Activated CD4-positive, alpha-beta T cell treated with anti-CD3 and anti-CD28 coated beads for 48 hours (primary cell): ENCODE measurements at places on chromosomes 2 and 18.
A peak's percentile ranks its signal among the peaks of the same experiment; 100 is the strongest.

DNA sequence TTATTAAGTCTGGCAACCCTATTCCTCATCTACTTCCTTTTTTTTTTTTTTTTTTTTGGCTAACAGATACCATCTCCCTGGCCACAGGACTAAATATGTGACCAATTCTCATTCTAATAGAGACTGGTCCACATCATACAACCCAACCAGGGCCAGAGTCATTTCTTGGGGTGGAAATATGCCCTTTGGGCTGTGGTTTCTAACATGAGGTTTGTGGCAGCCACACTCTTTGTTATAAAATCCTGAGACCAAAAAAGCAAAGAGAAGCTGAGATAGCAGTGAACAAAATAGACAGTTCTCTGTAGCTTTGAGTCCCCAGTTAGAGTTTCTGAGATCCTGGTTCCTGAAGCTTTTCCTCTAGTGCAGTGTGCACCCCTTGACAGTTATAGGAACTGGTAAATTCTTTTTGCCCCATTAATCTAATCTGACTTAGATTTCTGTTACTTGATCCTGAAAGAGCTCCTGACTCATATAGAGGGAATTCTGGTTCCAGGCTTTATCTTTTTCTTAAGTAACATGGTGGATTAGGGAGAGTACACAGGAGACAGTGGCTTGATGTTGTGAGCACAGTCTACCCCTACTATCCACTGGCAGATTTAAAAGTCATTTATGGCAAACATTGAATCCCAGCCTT is 86.8 kb downstream of the MAIP1 start:
- DNase-seq = no peak

- DNase-seq = no peak
These were observed 6.2 kb downstream of the IMPA2 start for GRCh38 chr18:11987527-11987926.

DNA sequence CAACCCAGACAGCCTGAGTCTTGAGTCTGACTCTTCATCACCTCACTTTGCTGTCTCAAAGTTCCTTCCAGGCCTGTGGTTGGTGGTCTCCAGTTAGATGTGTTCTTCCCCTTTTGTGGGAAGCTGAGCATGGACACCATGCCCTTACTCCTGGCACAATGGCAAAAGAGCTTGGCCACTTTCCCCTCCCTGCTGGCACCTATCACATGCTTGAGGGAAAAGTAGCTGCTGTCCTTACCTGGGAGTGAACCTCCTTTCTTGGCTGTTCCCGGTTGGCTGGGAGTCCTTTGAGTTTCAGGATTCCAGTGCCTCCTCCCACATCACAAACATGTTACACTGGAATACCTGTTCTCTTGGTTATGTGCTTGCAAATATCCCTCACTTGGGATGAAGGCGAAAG is 97.8 kb downstream of the GATA6 start:
- DNase-seq = no peak

DNA sequence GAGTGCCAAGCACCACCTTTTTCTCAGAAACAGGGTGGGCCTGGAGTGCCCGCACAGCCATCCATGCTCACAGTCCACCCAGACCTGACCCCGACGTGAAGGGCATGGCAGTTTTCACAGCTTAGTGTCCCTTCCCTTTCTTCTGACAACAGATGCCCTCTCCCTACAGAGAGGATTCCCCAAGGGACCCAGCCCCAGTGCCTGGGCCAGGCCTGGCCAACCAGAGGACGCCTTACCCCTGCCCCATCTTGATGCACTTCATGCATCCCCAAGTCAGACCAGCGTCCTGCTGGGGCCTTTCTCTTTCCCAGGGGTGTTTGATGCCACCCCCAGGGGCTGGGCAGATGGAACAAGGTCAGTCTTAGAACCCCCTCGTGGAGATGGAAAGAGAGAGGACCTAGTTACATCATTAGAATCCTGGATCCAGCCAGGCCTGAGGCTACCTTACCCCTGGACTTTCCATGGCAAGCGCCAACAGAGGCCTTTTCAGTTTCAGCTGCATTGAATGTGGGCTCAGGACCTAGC is 3.8 kb downstream of the ANKMY1 start:
- no peak for DNase-seq

- no peak for DNase-seq
These were observed 294.0 kb downstream of the DSC3 start for GRCh38 chr18:30748541-30748940.

- peak; percentile 22 for DNase-seq
These were observed 30.0 kb downstream of the RNF125 start for GRCh38 chr18:32048507-32049091.

DNA sequence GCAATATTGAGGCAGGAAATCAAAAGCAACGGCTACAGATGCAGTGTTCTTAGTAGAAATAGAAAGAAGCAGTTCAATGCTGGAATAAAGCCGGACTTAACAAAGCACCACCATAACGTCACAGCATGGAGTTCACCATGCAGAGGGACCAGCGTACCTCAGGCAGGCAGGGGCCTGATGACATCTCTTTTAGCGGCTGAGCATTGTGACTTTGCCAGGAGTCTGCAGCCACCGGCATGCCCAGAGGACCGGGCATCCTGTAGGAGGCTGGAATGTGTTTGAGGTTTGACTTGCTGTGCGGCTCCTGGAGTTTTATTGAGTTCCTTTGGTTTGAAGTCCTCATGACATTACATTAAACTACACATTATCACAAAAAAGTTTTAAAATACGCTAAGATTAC is 139.8 kb downstream of the UXS1 start:
- DNase-seq = no peak

- DNase-seq = no peak
These were observed 5.0 kb upstream of the MRPL19 start for GRCh38 chr2:75641587-75641986.

DNA sequence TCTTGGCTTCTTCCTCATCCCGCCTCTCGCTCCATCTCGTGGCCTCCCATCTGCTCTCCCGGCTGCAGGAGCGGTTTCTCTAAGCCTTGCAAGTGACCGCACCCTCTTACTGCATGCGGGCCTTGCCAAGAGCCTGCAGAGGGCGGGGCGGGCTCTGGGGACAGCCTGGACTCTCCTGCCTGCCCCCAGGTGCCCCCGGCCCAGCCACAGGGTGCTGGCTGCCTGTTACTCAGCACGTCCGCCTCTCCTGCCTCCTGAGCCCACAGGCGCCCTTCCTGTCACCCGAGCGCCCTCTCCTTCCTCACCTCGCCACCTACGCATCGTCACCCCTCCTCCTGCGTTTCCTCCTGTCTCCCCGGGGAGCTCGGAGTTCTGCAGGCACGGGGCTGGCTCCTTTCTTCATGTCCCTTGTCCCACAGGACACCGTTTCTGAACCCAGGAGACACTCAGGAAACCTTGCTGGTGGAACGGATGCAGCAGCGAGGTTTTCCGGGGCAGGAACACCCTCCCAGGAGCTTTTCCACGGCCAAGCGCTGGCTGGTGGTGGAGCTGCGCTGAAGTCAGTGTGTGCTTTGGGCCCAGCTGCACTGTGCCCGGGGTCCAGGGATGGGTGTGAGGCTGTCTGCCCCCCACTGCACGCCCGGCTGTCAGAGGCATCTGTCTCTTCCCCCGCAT is 28.5 kb downstream of the HPCAL1 start:
- DNase-seq = peak; percentile 87

- DNase-seq = no peak
These were observed 26.0 kb upstream of the MEIS1 start for GRCh38 chr2:66408905-66409304.

- no peak for DNase-seq
These were observed 146.7 kb upstream of the SMIM21 start for GRCh38 chr18:75574187-75574586.

GRCh38 chr2:127425540-127426490 is 7.6 kb downstream of the PROC start:
- no peak for DNase-seq

GRCh38 chr2:239052798-239053665 is 205.1 kb downstream of the TWIST2 start:
- DNase-seq = no peak

GRCh38 chr2:18401471-18401870 is 159.0 kb downstream of the RDH14 start:
- no peak for DNase-seq

- DNase-seq = no peak
These were observed 124.8 kb upstream of the NYAP2 start for GRCh38 chr2:225274751-225275150.

GRCh38 chr2:240286596-240286995 is 146.1 kb upstream of the OTOS start:
- DNase-seq = no peak

DNA sequence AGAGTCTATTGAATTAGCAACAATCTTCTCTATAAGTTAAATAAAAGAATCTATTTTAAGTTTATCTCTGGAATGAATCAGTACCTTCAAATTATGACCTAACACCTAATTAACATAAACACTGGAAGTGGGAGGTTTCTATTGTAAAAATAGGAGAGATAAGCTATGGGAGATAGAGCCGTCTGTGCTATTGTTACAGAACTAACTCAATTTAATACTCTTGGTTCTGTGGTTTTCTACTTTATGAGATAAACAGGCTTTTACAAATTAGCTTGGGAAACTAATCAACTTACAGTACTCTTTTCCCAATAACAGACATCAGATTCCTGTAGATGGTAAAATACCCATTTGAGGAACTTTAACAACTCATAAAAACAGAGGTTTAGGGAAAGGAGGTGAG is 25.6 kb upstream of the STAT1 start:
- no peak for DNase-seq

DNA sequence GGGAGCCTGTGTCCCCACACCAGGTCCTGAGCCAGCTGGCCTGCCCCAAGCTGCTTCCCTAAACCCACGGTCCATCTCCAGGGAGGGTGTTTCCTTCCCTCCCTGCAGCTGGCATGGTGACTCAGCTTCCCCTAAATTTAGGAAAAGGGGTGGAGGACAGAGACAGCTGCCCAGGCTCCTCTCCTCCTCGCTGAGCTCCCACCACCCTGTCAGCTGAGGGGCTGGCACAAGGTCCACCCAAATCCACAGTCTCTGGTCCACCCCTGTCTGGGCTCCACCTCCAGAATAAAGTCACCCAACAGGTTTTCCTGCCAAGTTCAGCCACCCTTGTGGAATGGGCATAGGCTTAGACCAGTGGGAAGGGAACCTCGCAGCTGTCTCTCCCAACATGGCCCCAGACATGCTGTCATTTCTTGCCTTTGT is 156.5 kb downstream of the TNS1 start:
- no peak for DNase-seq

DNA sequence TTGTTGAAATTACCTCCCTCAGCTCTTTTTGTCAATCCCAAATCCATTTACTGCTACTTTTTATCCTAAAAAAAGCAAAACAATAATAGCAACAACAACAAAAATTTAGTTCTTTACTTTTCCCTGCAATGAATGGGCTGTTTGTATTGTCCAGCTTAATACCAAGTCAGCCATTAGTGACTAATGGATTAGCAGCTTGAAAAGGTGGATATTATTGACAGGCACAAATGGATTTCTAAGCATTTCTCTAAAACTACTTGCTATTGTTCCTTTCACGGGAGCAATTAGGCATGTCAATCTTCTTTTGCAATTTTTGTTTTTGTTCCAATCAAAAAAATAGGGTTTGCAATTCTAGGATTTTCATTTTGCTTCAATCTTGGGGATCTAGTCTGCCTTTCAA is 32.1 kb upstream of the SPAG16 start:
- DNase-seq = no peak

DNA sequence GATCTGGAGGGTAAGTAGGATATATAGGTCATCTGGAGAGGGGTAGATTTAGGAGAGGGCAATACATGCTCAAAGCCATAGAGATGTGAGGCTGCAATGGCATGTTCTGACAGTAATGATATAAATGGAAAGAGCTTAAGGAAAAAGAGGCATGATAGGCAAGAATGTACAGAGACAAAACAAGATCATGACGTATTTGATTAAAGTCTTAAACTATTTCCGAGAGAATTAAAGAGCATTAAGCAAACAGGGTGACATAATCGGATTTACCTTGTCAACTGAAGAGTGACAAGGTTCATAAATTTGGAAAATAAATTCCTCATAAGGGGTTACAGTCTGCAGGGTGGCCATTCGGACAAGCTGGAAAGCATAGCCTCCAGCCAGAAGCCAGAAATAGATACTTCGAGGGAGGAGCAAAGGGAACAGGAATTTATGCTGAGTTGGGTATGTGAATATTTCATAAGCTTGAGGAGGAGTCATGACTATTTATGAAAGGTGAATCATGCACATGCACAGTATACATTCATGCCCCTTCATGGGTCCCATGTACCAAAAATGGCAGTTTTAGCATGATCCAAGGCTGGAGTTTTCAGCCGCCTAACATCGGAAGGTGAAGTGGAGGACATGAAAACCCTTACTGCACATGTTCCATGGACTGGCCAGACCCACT is 396.2 kb upstream of the VWC2L start:
- DNase-seq = no peak

DNA sequence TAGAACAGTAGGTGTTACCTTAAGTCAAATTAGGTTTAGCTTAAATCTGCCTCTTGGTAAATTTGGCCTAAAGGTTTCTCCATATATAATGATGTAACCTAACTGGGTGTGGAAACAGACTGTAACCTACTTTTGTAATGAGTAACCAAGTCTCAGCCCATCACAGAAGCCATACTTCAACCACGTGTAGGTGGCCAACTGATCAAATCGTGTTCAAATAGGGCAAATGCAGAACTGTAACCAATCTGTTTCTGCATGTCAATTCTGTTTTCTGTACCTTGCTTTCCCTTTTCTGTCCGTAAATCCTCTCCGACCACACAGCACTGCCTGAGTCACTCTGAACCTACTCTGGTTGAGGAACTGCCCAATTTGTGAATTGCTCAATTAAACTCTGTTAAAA is 34.0 kb upstream of the PLA2R1 start:
- peak; percentile 29 for DNase-seq

GRCh38 chr2:37679072-37679695 is 7.7 kb upstream of the CDC42EP3 start:
- no peak for DNase-seq

DNA sequence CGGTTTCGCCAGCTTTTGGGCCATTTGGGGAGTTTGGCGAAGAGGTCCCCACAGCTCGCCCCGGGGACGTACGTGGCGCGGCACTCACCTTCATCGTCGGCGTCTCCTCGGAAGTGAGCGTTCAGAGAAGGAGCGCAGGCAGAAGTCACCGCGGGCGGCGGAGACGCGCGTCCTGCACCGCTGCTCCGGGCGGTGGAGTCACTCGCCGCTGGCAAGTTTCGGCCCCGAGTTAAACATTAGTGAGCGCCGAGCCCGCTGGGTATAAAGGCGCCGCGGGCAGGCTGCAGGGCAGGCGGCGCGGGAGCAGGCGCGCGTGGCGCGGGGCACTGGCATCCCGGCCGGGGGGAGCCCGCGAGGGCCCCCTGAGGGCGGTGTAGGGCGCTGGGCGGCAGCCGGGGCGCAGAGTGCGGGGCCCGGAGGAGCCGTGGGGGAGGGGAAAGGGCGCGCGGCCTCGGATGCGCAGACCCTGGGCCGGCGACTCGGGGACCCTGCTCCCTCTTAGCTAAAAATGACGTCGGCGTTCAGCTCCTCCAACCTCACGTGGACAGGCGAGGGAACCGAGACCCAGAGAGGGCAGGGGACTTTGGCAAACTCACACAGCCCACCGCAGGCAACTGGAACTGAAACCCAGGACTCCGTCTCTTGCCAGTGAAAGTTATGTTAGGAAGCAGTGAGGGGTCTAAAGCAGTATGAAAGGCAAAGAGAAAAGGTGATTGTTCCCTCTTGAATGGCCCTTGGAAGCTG is at the start of gene DPP4:
Gene DPP4, minus strand, starts transcription at position 328 of the 744 bp plus-strand sequence. Its CDS starts 234 bp downstream, at position 94.
- peak; percentile 72 for DNase-seq
